NCI-H1930 (cell line): ENCODE measurements at places on chromosomes 4 and X.

GRCh38 chr4:31518796-31519250 is 798.7 kb downstream of the PCDH7 start:
- DNase-seq: no peak

DNA sequence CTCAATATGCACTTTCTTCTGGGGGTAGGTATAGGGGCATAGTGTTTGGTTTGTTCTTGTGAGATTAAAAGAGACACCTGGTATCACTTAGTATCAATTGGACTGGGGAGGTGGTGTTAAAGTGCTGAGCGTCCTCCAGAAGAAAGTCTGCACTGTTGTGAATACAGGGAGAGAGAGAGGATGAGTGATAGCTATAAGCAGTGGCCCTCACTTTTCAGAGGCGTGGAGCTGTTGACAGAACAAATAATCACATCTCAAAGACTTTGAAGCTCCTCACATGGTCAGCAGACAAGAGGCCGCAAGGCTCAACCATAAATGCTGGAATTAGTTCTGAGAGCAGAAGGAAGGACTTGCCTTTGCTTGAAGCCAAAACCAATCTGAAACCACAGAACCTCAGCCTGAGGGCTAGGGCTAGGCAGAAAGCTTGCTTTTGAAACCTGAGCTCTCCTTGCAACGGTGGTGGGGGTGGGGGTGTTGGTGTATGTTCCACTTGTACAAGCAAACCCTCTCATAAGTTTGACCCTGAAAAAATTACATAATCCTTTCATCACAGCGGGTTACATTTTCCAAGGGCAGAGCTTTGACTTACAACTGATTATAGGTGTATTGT is 123.2 kb upstream of the SCML1 start:
- peak; percentile 8 for DNase-seq

DNA sequence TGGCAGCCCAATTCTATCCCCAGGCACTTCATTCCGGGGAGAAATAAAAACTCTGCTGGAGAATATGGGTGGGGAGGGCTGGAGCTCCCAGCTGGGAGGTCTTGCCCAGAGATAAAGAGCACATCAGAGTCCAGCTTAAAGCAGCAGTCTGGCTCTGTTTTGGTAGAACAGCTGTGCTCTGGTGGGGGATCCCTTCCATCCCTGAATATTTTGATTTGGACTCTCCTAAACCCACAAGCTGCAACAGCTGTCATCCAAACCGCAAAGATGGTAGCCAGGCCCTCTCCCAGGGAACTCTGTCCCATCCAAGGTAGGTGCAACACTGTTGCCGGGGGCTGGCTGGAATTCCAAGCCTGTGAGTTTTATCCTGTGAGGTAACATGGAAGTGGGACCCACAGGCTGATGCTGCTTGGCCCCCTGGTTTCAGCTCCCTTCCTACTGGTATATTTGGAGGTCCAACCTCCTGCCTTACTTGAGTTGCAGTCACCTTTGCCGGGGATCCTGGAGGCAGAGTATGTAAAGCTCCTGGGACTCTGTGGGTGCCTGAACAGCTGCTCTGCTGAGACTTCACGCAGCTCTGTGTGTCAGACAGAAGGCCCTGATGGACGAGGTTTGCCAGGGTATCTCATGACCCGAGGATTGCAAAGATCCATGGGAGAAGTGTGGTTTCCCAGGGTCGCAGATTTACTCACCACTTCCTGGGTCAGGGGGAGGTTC is 203.5 kb upstream of the ITM2A start:
- no peak for DNase-seq

DNA sequence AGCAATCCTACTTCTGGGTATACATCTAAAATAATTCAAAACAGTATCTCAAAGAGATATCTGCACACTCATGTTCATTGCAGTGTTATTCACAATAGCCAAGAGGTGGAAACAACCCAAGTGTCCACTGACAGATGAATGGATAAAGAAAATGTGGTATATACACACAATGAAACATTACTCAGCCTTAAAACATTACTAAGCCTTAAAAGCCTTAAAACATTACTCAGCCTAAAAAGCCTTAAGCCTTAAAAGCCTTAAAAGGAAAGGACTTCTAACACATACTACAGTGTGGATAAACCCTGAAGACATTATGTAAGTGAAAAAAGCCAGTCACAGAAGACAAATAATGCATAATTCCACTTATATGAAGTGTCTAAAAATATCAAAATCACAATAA is 40.3 kb upstream of the TFDP3 start:
- DNase-seq: no peak

DNA sequence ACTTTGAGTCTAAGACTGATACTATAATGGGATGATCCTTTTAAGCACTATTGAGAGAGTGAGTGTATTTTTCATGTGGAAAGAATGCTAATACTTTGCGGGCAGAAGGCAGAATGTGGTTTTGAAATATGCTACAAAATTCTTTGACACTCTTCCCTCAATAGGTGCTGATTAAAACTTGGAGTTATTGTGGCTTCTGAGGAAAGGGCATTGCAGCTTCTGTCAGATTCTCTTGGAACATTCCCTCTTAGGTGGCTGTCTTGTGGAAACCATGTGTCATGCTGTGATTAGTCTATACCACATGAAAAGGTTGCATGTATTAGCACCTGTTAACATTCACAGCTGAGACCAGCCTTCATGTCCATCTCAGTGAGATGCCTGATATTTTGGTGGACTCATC is 547.0 kb downstream of the STIM2 start:
- no peak for DNase-seq

GRCh38 chrX:135481696-135482179 is 38.7 kb upstream of the INTS6L start:
- peak; percentile 73 for DNase-seq

DNA sequence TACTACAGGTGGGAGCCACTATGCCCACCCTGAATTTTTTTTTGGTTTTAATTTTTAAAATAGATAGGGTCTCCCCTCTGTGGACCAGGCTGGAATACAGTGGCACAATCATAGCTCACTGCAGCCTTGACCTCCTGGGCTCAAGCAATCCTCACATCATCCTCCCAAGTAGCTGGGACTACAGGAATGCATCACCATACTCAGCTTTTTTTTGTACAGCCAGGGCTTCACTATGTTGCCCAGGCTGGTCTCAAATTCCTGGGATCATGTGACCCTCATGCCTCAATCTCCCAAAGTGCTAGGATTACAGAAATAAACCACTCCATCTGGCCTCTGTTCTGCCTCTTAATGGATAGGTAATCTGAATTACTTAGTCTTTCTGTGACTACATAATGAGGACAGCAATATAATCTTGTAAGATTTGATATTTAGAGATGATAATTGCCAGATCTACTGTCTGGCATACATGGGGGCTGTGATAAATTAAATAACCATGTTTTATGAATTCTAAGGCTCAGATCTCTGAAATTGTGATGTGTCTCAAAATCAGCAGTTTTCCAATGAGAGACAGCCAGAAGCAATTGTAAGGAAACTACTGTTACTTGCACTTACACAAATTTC is 26.7 kb downstream of the PDS5A start:
- no peak for DNase-seq

GRCh38 chr4:174600391-174600790 is 78.1 kb upstream of the HPGD start:
- DNase-seq: no peak

- DNase-seq: no peak
Observed at GRCh38 chrX:11756354-11757318, 1.4 kb upstream of the MSL3 start.
